C1 segment of cervical spinal cord (tissue), 14 donors: ENCODE measurements at places on chromosomes 7 and 10.

- no peak for DNase-seq
Measured at GRCh38 chr7:121366852-121367431, 29.2 kb downstream of the FAM3C start.

DNA sequence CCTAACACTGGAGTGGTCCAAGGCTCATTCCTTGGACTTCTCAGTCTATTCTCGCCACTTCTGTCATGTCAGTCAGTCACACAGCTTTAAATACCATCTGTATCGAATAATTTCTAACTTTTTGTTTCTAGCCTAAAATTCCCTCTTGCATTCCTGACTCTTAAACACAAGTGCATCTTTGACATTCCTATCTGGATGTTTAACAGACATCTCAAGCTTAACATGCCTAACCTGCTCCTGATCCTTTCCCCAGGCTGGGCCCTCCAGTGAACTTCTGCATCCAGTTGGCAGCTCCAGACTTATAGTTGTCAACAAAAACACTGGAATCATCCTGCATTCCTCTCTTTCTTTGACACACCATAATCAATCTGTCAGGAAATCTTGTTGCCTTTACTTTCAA lies 4.5 kb upstream of the ABCB4 start:
- DNase-seq, result no peak

GRCh38 chr7:2504889-2505375 lies 14.6 kb upstream of the LFNG start:
- DNase-seq, result no peak

DNA sequence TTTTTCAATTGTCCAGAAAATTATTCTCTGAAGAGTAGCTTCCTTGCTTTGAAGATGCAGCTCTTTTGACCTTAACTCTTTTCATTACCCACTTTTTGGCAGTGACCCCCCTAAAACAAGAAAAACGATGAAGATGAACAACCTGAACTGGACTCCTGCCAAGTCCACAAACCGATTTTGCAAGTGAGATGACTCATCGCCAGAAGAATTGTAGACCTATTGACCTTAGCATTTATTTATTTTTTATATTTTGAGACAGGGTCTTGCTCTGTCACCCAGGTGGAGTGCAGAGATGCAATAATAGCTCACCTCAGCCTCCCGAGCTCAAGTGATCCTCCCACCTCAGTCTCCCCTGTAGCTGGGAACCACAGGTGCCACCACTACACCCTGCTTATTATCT lies 859.2 kb downstream of the GATA3 start:
- no peak for DNase-seq

DNA sequence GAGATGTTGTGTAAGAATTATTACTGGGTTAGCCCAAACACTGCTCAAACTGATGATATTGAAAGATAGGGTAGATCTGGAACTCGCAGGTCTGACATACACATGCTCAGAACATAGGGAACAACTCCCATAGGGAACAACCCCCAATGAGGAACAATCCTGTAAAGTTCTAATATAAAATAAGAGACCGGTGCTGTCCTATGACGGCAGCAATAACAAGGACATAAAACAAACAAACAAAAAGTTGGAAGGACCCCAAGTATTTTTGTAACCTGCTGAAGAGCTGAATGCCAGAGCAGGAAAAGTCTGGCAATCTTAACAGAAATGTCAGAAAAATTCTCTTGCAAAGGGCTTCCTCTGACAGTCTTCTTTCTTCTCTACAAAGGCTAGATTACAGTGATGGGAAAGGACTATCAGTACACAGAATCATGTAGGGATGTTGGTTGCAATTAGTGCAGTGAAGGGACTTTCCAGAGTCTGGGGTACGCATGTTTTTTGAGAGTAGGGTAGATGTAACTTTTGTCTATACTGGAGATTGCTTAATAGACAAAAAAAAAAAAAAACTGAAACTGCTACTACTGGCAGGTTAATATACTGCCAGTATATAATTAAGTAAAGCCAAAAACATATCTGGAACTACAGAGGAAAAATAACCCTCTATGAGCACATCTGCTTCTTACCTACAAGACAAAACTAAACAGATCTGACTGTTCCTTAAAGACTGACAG lies 35.5 kb downstream of the IDE start:
- DNase-seq, result no peak

DNA sequence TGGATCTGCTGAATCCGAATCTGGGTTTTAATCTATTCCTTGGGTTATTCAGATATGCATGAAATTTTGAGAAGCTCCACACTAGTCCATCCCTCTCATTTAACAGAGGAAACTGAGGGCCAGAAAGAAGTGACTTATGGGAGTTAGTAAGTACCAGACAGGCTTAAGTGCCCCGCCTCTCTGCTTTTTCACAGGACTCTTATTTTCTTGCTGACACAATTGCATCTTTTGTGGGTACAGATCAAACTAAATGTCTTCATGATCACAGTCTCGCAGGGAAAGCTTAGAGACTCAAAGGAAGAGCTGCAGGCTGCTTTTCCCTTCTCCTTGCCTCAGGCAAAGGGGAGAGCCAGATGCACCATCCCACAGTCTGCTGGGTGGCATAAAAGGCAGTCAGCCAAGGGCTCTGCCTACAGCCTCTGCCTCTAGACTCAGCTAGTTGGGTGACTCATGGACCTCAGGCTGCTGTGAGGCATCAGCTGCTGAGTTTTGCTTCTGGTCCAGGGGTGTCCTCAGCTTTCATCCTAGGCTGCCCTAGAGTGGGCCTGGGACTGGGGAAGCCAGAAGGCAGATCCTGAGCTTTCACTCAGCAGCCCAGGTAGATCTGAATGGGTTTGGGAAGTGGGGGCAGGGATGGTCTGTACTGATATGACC lies 11.6 kb downstream of the GOLGA7B start:
- DNase-seq, result peak; percentile 49

- DNase-seq, result no peak
Measured at GRCh38 chr10:97385565-97385964, 15.6 kb downstream of the RRP12 start.

- no peak for DNase-seq
Measured at GRCh38 chr10:70498970-70499835, 20.6 kb downstream of the PALD1 start.
